ENCODE measurements at places on chromosomes 4 and X. TPM values are rescaled to one million over a fixed set of nuclear protein-coding genes. Genes with fewer than 3 reads are reported as not detected.

Gene CDKL2
- total RNA-seq, result 0.45 TPM

Gene SPANXD
- total RNA-seq, result not detected

- H3K36me3 ChIP-seq, result no peaks in the 10 kb centered on the region
- H3K27me3 ChIP-seq, result no peaks in the 10 kb centered on the region
- no peaks in the 10 kb centered on the region for H3K4me1 ChIP-seq
These were observed 543.5 kb upstream of the PCDH10 start for GRCh38 chr4:132605551-132605950.

DNA sequence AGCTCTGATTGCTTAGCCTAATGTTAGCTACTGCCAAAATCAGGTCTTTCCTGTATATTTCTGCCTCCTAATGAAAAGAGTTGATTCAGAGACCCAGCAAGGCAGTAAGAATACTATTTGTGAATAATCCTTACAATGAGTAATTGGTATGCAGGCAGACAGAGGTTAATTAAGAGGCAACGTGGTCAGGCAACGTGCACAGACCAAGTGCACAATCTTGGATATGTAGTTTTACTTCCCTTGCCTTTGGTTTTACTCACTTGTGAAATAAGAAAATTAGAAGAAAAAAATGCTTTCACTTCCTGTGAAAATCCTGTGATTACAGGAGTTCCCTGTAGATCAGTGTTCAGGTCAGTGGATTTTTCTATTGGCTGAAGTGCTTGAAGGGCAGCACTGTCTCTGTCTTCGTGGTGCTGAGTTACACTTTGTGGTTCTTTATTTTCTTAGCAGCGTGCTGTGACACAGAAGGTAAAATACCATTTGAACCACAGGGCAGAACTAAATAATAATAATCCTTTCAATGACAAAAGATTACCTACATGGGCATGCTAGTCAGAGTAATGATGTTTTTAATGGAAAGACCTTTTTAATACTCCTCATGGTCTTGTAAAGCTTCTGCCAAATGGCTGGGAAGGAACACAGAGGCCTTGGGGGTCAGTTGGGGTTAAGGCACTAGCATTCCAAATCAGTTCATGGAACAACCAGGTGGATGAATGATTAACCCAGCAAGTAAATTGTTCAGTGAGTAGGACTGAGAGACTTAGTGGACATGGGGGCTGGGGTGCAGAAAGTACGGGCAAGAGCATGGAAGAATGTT, 430.9 kb downstream of the MAPK10 start:
- H3K36me3 ChIP-seq, result no peaks in the 10 kb centered on the region
- no peak for DNase-seq
- peaks cover 2% of the 10 kb centered on the region for H3K27me3 ChIP-seq
- peaks cover 6% of the 10 kb centered on the region for H3K4me1 ChIP-seq
- H3K27ac ChIP-seq, result no peak overlapping the region

- DNase-seq, result no peak
- no peaks in the 10 kb centered on the region for H3K27me3 ChIP-seq
- no peak within 1 kb of the TSS for H3K4me3 ChIP-seq
- no peaks in the 10 kb centered on the region for H3K36me3 ChIP-seq
These were observed at the start of gene IL1RAPL1 for GRCh38 chrX:28586981-28587551. Gene IL1RAPL1, plus strand, starts transcription at chrX:28587446.

DNA sequence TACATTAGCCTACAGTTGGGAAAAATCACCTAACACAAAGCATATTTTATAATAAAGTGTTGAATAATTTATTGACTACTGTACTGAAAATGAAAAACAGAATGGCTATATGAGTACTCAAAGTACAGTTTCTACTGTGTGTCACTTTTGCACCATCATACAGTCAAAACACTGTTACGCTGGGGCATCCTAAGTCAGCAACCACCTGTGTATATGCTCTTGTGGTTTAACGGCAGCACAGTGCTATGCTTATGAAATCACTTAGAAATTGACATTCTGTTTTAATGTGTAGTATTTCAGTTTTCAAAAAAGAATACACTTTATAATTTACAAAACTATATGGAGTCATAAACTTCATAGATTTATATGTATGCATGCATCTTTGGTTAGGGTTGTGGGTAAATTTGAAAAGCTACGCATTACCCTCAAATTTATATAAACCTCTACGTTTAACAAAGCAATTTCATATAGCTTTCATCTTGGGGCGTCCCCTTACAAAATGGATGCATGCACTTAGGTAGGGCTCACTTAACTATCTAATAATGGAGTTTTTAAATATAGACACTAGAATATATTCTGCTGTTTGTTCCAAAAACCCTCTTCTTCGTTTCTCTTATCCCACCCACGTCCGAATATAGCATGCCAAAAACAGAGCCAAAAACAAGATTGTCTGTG, 690 bp upstream of the NEIL3 start:
- peak overlapping the region; percentile 97 for H3K27ac ChIP-seq
- peak overlapping the region; percentile 95 for H3K4me3 ChIP-seq
- H3K4me1 ChIP-seq, result peaks cover 41% of the 10 kb centered on the region
- H3K27me3 ChIP-seq, result peaks cover under 1% of the 10 kb centered on the region

- peaks cover 12% of the 10 kb centered on the region for H3K27me3 ChIP-seq
- H3K27ac ChIP-seq, result no peak overlapping the region
- no peaks in the 10 kb centered on the region for H3K36me3 ChIP-seq
- peaks cover 31% of the 10 kb centered on the region for H3K4me1 ChIP-seq
- H3K4me3 ChIP-seq, result no peak overlapping the region
These were observed 24.8 kb upstream of the ACSL1 start for GRCh38 chr4:184850431-184851199.

DNA sequence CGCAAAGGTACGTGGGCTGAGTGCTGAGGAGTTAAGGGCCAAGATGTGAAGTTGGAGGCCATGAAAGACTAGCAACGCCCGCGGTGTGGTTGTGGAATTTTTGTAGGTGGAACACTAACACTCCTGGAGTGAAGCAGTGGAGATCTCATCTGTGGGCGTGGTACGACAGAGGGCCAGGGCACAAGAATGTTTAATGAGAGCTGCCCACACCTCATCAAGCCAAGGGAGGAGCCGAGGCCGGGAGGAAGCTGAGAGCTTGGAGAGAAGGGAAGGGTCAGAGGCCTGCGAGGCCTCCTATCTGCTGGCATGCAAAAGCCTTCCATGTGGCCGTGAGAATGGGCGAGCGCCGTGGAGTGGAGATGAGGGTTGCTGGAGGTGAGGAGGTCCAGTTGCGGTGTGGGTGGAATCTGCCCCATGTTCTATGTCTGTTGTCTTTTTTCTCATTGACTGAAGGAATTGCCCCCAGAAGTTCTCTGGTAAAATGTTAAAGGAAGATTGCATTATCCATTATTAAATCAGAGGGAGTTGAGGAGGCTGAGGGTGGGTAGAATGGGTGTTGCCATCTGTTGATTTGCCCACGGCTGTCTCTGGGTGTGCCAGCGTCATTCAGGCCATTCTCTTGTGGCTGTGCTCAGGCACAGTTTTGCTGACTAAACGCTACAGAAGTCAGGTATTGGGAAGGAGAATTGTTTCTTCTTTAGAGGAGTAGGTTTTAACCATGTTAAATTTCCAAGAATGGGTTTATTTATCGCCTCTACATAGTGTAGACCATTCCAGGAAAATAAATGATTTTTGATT, 19.8 kb downstream of the SNX25 start:
- H3K36me3 ChIP-seq, result no peaks in the 10 kb centered on the region
- no peaks in the 10 kb centered on the region for H3K4me1 ChIP-seq
- no peak overlapping the region for H3K27ac ChIP-seq
- no peaks in the 10 kb centered on the region for H3K27me3 ChIP-seq
- no peak overlapping the region for H3K4me3 ChIP-seq
- DNase-seq, result no peak

DNA sequence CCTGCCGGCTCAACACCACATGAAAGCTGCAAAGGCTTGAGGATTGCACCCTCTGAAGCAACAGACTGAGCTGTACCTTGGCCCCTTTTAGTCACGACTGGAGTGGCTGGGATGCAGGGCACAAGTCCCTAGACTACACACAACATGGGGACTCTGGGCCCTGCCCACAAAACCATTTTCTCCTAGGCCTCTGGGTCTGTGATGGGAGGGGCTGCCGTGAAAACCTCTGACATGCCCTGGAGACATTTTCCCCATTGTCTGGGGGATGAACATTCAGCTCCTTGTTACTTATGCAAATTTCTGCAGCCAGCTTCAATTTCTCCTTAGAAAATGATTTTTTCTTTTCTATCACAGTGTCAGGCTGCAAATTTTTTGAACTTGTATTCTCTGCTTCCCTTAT, 123.5 kb upstream of the SMARCAD1 start:
- no peaks in the 10 kb centered on the region for H3K36me3 ChIP-seq
- H3K4me1 ChIP-seq, result no peaks in the 10 kb centered on the region
- no peak for DNase-seq
- no peak overlapping the region for H3K4me3 ChIP-seq
- no peaks in the 10 kb centered on the region for H3K27me3 ChIP-seq

DNA sequence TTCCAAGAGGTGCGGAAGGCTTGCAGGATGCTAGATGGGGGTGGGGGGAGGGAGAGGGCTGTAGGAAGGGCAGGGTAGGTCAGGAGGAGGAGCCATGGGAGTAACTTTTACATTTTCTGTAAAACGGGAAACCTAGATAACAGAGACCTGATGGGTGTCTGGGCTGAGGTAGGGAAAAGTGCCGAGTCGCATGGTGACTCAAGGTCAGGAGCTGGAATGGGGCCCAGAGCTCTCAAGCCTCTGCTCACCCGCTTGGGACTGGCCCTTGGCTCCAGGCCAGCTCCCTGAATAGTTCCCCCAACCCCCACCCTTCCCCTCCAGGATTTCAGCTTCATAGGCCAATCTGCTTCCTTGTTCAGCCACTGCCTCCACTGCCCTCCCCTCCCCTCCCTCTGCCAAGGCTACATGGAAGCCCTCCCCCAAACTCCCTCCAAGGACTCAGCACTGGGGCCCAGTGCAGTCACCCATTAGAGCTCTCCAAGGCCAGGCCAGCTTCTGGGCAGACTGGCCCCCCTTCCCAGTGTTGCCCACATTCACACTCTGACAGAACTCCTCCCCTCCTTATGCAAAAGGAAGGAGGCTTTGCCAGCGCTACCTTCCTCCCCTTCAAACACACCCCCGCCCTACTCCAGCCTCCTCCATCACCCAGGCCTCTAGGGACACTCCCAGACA, 43.6 kb downstream of the TSC22D3 start:
- no peak for DNase-seq
- no peaks in the 10 kb centered on the region for H3K36me3 ChIP-seq
- H3K4me1 ChIP-seq, result no peaks in the 10 kb centered on the region
- no peak overlapping the region for H3K27ac ChIP-seq
- H3K4me3 ChIP-seq, result no peak overlapping the region
- no peaks in the 10 kb centered on the region for H3K27me3 ChIP-seq

DNA sequence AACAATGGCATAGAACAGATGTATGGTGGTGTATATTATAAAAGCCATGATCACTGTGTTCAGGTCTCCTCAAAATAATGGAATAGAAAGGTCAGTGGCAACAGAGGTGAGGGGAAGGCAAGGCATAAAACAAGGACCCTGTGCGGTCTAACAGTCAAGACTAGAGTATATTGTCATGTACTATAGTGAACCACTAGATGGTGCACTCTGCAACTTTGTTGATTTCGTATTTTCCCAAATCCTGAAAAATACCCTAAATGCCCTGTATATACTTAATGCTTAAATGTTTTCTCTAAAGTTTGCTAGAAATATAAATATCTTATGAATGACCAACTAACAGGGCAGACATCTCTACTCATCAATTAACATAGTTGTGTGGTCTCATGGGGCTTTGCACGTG, 453.0 kb downstream of the PCDH11X start:
- no peaks in the 10 kb centered on the region for H3K4me1 ChIP-seq
- no peak overlapping the region for H3K4me3 ChIP-seq
- H3K27me3 ChIP-seq, result no peaks in the 10 kb centered on the region
- H3K27ac ChIP-seq, result no peak overlapping the region

All from activated CD8-positive, alpha-beta T cell treated with anti-CD3 and anti-CD28 coated beads, Interleukin-2, amount 10 ng/mL, durations not matched to agents 7 days and 5 days (primary cell).